ENCODE measurements at places on chromosomes 13 and 19.

- no peak for DNase-seq
Observed at GRCh38 chr13:82751206-82751605, 1131.1 kb downstream of the SLITRK1 start.

GRCh38 chr19:28606269-28607032 is 606.5 kb downstream of the UQCRFS1 start:
- DNase-seq: no peak

GRCh38 chr13:73224703-73225102 is 165.9 kb downstream of the KLF5 start:
- no peak for DNase-seq

GRCh38 chr19:54449701-54450069 is 686 bp downstream of the LENG8 start:
- DNase-seq: no peak

GRCh38 chr13:65697843-65698242 is 1532.3 kb downstream of the PCDH9 start:
- no peak for DNase-seq

- DNase-seq: no peak
Observed at GRCh38 chr19:44869733-44870470, 21.2 kb upstream of the TOMM40 start.

DNA sequence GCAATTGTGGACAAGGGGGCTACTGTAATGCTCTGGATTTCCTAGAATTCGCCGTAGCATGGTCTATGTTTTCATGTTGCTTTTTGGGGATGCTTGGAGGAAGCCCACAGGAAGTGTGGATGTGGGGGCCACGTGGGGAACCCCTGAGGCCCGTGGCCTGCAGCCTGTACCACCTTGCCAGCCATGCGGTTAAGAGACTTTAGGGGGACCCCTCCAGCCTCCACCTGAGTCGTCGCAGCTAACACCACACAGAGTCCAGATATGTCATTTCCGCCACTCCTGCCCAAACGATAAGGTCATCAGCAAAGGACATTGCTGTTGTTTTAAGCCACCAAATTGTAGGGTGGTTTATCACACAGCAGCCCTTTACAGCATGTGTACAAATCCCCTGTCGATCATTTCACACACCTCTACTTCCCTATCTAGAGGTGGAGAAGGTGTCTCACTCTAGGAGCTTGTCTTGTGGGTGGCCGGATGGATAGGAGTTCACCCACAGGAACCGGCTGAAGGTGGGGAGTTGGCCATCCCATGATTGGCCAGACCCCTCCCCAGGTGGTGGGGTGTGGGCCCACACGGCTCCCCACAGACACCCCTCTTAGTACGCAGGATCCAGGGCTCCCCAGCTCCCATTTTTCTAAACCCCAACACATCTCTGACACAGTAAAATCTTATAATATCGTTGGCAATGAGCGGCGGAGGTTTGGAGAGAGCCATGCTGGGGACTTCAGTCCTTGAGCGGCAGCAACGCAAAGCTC is 226.7 kb downstream of the TEX29 start:
- DNase-seq: no peak

GRCh38 chr19:58513694-58514563 is 2.1 kb upstream of the SLC27A5 start:
- DNase-seq: peak; percentile 95

DNA sequence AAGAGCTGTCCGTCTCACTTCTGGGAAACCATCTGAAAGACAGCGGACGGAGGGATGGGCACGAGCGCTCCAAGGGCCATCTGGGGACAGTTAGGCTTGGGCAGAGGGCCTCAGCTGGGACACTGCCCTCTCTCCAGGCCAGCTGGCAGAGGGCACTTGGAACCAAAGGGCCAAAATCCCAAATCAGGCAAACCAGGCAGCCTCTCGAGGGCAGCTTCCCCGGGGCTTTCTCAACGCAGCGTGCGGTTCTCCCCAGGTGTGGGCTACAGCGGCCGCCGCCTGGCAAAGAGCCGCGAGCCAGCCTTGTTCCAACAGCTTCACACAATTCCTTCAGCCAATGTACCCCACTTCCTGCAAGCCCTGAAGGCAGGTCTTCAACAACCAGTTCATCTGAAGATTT is 5.0 kb downstream of the MLLT1 start:
- DNase-seq: no peak

- no peak for DNase-seq
Observed at GRCh38 chr19:4916292-4917082, 7.2 kb downstream of the UHRF1 start.

DNA sequence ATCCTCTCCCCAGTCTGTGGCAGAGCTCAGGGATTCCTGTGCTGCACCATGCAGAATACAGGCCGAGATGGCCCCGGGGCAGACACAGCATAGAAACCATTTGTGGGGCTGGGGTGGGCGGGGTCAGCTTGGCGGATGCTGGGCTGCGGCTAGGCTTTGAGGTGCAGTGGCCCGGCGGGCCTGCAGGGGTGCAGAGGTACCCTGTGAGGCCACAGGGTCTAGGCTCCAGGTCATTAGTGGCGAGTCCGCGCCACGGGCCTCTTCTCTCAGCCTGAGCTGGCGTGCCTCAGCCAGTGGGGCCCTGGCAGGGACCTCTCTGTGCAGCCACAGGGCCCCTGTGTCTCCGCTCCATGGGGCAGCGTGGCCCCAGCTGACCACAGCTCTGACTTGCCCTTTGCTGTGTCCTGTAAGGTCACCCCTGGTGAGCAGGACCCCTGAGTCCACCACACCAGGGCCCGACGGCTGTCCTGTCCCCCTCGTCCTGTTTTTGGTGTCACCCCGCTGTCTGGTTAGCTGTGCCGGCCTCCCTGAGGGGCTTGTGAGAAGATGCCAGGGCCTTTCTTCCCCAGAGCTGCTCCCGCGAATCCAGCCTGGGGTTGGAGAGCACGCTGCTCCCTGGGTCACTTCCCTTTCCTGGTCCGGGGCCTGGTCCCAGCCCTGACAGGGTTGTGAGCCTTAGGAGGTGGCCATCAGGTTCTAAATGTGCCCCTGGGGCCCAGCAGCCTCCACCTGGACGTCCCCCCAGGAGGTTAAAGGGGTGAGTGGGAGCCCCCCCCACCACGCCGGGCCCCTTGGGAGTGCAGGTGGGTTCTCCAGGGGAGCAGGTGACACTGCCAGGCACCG is 12.1 kb downstream of the KDM4B start:
- no peak for DNase-seq

DNA sequence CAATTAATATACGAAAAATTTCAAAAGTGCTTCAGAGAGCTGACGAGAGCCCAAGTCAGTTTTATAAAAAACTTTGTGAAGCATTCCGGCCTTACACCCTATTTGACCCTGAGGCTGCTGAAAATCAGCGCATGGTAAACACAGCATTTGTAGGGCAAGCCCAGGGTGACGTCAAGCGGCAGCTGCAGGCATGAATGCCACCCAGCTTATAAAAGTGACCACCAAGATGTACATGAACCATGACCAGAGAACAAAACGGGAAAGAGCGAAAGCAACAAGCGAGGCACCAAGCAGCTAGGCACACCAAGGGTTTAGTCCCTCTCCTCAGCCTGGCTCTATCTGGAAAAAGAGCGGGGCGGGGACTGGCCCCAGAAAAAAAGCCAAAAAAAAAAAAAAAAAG is 6.0 kb downstream of the SIGLEC11 start:
- DNase-seq: peak; percentile 34
